ENCODE measurements at places on chromosomes 3 and 15.

GRCh38 chr15:57827021-57827420 lies 120.5 kb downstream of the POLR2M start:
- DNase-seq = no peak

DNA sequence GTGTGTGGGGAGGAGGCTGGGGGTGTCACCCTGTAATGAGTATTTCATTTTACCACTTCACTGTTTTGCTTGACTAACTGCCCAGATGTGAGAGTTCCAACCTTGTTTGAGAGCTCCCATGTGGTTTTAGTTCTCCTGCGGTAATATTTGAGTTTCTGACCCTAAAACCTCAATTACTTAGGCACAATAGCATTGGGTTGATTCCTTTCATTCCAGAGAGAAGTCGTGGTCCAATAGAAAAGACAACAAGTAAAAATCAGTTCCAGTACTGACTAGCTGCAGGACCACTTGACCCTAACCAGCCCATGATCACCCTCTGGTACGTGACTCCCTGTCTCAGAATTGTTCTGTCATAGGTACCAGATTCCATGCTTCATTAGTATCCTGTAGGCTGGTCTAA lies 630.4 kb downstream of the CADM2 start:
- no peak for DNase-seq

- DNase-seq = no peak
These were observed 1.1 kb downstream of the IGDCC3 start for GRCh38 chr15:65376767-65377104.

DNA sequence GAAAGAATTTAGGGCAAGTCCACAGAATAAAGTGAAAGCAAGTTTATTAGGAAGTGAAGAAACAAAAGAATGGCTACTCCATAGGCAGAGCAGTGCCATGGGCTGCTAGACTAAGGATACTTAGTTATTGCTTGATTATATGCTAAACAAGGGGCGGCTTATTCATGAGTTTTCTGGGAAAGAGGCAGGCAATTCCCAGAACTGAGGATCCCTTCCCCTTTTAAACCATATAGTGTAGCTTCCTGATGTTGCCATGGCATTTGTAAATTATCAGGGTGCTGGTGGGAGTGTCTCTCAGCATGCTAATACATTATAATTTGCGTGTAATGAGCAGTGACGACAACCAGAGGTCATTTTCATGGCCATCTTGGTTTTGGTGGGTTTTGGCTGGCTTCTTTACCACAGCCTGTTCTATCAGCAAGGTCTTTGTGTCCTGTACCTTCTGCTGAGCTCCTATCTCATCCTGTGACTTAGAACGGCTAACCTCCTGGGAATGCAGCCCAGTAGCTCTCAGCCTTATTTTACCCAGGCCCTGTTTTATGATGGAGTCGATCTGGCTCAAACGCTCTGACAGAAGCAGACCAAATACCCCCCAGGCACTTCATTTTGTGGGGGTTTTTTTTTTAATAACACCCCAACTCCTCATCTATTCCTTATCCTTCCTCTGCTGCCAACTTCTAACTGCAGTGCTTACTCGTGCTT lies 103.0 kb upstream of the RARB start:
- no peak for DNase-seq

GRCh38 chr3:196996454-196997265 lies 28.0 kb upstream of the PIGZ start:
- DNase-seq = no peak

- DNase-seq = no peak
These were observed 96.7 kb downstream of the KBTBD8 start for GRCh38 chr3:67094774-67095173.
